GM06990 (cell line): ENCODE measurements at places on chromosomes 6 and 20.

- DNase-seq: peak; percentile 90
Measured at GRCh38 chr6:160991406-160992060, at the start of gene MAP3K4. TSS of gene MAP3K4 (plus strand) at chr6:160991769. CDS start at chr6:160991932, 163 bp downstream.

GRCh38 chr20:48710341-48711043 is 117.3 kb downstream of the PREX1 start:
- DNase-seq: no peak

DNA sequence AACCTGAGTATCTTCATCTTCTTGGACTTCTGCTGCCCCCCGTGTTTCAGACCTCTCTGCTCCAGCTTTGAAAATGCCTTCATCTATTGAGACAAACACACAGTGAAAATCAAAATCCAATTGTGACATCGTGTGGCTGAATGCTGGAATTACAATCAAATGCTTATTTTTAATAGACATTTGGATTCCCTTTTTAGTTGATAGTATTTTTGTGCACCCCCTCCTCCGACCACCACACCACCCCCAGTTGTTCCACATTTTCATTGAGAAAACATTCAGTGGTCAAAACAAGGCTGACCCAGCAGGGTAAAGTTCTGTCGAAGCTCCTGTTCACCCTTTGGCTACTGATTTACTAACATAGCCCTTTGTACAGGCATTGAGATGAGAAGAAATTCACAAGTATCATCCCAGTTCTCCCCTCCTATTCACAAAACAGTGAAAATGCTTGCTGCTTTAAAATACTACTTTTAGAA is 79.0 kb downstream of the NRSN1 start:
- DNase-seq: peak; percentile 15

- no peak for DNase-seq
Measured at GRCh38 chr6:1590580-1590979, 19.1 kb upstream of the FOXC1 start.

DNA sequence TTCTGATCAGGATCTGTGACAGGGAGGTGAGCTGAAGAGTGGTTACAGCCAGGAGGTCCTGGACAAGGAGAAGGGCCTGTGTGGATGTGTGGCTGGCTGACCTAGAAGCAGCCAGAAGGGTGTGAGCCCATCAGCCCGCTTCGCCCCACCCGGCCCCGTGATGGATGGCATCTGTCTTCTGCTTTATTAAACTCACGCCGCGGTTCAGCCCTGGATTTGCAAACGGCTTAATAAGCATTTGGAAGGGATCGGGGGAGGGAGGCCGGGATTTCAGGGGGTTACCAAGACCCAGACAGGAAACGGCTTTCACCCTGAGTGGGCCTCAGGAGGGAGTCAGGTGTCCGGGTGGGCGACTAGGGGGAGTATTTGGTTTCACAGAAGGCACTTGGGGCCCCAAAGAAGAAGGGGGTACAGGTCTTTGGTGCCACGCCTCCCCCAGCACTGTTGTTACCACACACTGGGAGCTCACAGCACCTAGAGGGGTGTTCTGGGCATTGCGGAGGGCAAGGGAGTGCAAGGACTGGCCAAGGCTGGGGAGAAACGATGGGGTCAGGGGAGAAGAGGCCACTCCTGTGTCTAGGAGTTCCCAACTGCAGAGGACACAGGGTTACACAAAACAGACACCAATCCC is 53.8 kb upstream of the FOXP4 start:
- DNase-seq: no peak

- DNase-seq: no peak
Measured at GRCh38 chr6:98977671-98978292, 30.0 kb upstream of the FBXL4 start.
